Activated naive CD8-positive, alpha-beta T cell treated with anti-CD3 and anti-CD28 coated beads for 36 hours (primary cell): ENCODE measurements at places on chromosomes 5 and 9.
A peak's percentile ranks its signal among the peaks of the same experiment; 100 is the strongest.

DNA sequence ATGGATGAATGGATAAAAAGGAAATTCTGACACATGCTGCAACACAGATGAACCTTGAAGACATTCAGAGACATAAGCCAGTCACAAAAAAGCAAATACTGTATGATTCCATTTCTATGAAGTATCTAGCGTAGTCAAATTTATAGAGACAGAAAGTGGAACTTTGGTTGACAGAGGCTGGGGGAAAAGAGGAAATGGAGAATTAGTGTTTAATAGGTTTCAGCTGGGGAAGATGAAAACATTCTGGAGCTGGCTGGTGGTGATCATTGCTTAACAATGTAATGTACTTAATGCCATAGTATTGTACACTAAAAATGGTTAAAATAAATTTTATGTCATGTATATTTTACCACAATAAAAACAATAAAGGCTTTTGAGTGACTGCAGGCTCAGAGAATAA is 24.2 kb downstream of the PPIC start:
- DNase-seq = no peak

- no peak for DNase-seq
Measured at GRCh38 chr5:73996151-73996755, 370.3 kb downstream of the ARHGEF28 start.

DNA sequence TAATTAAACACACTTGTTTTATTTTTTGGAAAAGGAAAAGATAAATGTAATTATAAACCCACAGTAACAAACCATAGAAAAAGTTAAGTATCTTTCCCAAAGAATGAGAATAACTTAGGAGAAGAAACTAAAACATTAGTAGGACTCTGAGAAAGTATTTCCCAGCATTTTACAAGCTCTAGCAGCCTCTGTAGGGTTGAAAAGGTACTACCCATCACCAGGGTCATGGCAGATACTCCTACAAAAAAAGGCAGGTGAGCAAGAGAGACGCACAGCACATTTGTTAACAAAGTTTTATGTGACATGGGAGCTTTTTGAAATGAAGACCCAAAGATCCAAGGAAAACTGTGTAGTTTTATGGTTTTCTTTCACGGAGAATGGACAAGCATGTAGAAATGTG is 77.7 kb upstream of the FAM169A start:
- no peak for DNase-seq

GRCh38 chr5:173736923-173737412 is 120.5 kb upstream of the BOD1 start:
- DNase-seq = no peak

- DNase-seq = no peak
Measured at GRCh38 chr9:95134457-95134881, 183.0 kb downstream of the FANCC start.

- DNase-seq = no peak
Measured at GRCh38 chr5:180259260-180259611, 32.6 kb downstream of the MAPK9 start.

DNA sequence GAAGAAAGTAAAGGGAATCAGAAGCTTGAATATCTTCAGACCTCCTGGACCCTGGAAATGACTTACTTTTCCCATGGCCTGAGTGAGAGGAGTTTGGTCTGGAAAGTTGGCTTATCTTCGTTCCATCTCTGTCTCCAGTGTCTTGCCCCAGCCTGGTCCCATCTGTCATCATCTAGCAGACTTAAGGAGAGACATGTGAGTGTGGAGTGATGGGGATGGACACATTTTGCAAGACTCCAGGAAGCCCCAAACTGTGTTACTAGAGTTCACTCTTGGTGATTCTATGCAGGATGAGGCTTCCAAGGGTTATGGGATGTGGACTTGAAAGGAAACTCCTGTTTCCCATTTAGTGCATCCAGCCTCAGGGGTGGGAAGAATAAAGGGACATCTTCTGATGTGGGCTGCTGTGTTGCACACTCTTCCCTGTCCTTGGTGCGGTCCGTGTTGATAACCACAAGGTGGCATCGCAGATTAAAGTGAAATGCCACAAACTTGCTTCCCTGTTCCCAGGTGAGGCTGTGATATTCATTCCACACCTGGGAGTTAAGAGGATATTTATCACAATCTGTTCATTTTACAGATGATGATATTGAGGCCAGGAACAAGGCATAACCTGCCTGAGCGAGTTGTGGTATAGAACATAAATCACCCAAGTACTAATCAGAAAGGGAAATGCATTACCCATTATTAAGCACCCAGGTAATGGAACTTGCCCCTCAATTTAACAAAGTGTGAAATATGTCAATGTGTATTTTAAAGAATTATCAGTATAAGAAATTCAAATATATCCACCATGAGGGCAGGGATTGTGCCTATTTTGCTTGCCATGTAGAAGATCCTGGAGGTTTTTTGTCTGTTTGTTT is 269.9 kb upstream of the PAPPA start:
- no peak for DNase-seq

DNA sequence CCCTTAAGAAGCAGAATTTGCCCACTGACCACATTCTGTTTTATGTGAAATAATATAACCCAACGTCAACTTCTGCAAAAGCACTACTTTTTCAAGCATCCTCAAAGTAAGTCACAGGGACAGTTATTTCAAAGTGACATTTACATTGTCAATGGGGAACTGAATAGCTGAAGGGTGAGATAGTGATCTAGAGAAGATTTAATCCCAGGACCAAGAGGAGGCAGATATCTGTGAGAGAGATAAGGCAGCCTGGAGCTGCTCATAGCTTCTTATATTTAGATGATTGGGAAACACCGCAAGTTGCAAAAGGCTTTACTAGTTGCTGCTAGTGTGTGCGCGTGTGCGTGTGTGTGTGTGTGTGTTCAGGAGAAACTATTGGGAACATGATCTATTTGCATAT is 210.4 kb upstream of the RFX3 start:
- DNase-seq = no peak

GRCh38 chr5:94849821-94850736 is 231.6 kb downstream of the SLF1 start:
- peak; percentile 6 for DNase-seq

GRCh38 chr9:2771661-2772060 is 54.4 kb downstream of the KCNV2 start:
- DNase-seq = no peak

- no peak for DNase-seq
Measured at GRCh38 chr5:163309914-163310313, 127.5 kb upstream of the CCNG1 start.

GRCh38 chr5:122192497-122193496 is 63.5 kb downstream of the ZNF474 start:
- DNase-seq = no peak

DNA sequence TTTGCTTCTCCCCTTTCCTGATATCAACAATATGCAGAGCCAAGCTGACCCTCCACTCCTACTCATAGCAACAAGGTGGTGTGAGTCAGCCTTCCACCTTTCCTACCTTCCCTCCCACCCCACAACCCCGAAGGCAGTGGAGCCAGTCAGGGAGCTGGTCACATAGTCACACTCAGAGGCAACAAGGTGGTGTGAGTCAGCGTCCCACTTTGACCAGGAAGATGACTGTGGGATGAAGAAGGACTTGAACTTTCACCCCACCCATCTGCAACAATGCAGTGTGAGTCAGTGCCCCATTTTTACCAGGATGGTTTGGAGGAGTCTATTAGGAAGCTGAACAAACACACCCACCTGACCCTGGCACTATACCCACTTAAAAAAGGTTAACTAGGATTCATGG is 30.1 kb upstream of the ZNF782 start:
- DNase-seq = no peak

DNA sequence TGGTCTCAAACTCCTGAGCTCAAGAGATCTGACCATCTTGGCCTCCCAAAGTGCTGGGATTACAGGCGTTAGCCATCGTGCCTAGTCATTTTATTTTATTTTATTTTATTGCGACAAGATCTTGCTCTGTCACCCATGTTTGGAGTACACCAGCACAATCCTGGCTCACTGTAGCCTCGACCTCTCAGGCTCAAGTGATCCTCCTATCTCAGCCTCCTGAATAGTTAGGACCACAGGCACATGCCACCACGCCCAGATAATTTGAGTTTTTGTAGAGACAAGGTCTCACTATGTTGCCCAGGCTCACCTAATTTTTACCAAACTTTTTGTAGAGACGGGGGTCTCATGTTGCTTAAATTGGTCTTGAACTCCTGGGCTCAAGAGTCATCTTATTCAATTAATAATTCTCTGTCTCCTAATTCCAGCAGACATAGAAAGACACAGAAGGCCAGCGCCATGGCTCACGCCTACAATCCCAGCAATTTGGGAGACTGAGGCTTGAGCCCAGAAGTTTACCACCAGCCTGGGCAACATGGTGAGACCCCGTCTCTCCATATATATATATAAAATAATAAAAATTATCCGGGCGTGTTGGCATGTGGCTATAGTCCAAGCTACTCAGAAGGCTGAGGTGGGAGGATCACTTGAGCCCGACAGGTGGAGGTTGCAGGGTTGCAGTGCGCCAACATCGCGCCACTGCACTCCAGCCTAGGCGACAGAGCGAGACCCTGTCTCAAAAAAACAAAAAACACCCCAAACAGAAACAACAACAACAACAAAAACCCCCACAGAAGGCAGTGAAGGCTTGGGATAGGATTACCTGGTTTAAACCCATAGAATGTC is 1.0 kb upstream of the UBAP1 start:
- DNase-seq = no peak

DNA sequence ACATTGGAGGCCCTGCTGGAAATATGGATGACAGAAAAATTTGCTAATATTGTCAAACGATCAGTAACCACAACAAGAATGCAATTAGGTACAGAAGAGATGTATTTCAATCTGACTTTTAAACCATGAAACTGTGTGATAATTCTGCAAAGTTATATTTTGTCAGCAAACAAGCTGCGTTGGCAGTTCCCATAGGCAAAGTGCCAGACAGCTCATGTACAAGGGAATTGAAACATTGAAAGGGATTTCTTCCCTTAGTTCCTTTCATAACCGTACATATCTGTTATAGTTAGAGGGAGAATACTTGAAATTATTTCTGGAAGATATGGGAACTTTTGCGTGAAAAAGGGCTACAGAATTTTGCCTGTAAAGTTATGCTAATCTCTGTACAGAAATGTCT is 419.4 kb upstream of the PTGER4 start:
- DNase-seq = no peak

- DNase-seq = no peak
Measured at GRCh38 chr5:139092741-139093343, 105.3 kb downstream of the SIL1 start.

GRCh38 chr5:141494761-141495452 is 6.0 kb downstream of the PCDHGC5 start:
- no peak for DNase-seq

GRCh38 chr9:138049779-138050471 is 172.3 kb downstream of the CACNA1B start:
- DNase-seq = no peak

DNA sequence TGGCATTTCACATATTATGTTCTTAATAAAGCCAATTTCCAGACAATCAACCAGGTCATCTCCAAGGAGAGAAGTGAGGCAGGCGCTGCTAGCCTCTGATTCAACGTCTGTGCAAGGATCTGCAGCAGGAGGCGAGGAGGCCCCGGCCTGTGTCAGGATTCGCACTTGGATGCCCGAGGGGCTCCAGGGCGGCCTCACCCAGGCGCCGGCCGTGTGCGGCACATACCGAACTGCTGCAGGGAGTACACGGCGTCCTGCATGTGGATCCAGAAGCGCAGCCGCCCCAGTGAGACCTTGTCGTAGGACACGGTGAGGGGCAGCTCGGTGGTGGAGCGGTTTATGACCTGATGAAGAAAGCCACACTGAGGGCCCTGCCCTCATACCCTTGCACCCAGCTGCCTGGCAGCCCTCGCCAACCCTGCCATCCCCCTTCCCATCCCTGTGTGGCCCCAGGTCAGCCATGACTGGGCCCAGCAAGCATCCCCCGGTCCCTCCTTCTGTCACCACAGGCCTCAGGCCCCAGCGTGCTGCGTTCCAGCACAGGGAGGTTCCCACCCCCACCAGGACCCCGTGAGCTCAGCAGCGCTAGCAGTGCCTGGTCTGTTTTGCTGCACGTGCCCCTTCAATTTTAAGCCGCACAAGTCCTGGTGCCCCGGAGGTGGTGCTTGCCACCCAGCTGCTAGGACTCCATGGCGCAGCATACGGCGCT is 9.9 kb downstream of the CLPTM1L start:
- DNase-seq = no peak

DNA sequence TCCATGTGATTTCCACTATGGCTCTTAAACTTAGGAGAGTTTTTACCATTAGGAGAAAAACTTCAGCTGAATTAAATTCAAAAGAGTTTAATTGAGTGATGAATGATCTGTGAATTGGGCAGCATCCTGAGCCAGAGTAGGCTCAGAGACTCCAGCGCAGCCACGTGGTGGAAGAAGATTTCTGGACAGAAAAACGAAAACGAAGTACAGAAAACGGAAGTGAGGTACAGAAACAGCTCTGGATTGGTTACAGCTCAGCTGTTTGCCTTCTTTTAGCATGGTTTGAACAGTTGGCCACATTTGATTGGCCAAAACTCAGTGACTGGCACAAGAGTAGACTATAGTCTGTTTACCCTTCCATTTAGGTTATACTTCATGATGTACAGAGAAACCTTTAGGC is 69.2 kb upstream of the PLPP1 start:
- DNase-seq = no peak

GRCh38 chr9:34540827-34541226 is 18.0 kb upstream of the ENHO start:
- DNase-seq = no peak

GRCh38 chr9:135790850-135791249 is 88.9 kb downstream of the KCNT1 start:
- DNase-seq = no peak
